ENCODE measurements at places on chromosomes 3 and 15.

DNA sequence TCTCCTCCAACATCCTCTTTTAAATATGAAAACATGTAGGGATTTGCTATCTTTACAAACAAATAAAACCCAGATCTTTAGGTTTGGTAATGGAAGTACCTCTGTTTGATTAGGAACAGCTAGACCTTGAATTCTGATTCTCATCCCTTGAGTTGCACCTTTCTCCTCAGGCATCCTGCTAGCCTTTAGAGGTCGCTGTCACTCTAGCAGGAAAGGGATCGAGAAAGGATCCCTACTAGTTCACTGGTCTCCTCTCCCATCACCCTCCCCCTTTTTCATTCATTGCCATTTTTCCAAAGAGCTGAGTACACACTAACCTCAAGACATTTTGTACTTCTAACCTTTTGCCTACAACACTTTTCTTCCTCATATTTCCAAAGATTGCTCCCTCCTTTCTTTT is 569.8 kb downstream of the RBMS3 start:
- DNase-seq: no peak

DNA sequence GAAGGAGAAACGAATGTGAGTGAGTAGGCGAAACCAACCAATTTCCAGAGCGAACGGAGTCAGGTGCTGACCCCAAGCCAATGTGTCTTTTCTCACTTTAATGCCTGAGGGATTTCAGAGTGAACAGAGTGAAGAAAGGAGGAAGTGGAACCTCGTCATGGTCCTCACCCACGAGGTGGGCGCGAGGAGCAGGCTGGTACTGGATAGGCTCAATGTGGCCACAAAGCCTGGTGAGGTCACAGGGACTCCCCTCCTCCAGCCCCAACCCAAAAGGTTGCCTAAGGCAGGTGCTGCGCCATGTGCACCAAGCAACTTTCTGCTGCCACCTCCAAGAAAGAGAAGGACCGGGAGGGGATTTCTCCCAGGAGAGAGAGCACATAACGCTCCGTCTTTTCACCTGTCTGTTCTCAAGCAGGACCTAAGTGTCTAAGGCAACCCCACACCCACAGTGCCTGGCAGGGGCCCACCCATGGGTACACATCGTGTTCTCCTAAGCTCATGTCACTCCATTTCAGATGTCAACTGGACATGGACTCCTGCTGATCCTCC is 3.8 kb downstream of the NRROS start:
- DNase-seq: peak; percentile 27

GRCh38 chr3:107542665-107543064 is 19.9 kb downstream of the BBX start:
- DNase-seq: no peak

- DNase-seq: no peak
These were observed 65.9 kb downstream of the RPL22L1 start for GRCh38 chr3:170804078-170804477.

DNA sequence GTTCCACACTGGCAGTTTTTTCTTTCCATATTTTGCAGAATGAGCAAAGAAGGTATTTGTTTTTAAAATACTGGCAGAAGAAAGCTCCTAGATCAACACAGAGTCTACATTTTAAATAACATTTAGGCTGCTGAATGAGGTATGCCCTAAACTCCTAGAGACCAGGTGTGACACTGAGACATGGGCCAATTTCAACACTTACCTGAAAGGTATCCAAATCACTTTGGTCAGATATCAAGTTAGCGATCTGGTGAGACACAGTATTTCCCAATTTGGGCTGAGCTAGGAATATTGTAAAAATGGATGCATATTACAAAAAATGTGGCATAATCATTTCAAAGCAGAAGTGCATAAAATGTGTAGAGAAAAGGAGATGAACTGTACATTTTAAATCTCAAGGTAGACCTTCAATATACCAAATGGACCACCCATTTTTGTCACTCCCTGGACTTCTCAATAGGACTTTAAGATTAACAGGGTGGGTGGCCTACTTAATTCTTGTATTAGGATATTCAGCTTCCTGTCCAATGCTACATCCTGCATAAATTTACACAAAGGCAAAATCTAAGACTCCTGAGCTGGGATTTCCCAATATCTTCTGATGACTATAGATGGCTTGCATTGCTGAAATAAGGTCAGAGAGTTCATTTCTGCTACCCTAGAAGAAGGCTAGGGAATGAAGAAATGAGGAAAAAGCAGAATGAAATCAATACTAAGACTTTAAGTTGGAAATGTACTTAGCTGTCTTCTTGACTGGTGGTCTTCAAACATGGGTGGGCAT is 487.8 kb downstream of the FOXP1 start:
- no peak for DNase-seq

DNA sequence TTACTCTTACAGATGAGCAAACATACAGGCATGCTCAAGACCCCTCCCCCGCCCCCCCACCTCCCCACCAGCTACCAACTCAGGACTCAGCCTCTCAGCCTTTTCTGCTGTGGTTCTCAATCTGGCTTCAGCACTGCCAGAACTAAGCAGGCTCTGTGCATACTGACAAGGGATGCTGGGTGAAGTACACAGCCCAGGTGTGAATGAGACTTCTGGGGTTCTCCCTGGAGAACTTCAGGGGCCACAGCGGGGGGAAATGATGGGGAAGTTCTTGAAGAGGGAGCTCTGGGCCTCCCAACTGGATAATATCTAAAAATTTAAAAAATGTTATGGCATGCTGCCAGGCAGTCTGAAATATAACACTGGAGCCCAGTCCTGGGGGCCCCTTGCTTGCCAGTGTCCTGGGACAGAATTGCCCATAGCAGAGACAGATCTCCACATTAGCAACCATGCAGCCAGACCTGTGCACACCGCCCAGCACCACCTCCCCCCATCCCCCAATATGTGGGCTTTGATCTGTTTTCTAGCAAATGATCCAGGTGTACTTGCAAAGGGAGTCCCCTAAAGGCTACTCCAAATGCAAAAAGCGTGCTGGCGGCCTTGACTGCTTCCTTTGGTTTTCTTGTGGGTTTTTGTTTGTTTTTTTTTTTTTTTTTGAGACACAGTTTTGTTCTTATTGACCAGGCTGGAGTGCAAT is 41.4 kb downstream of the PGPEP1L start:
- no peak for DNase-seq

GRCh38 chr3:129131465-129132088 is 10.0 kb upstream of the RAB43 start:
- DNase-seq: no peak

DNA sequence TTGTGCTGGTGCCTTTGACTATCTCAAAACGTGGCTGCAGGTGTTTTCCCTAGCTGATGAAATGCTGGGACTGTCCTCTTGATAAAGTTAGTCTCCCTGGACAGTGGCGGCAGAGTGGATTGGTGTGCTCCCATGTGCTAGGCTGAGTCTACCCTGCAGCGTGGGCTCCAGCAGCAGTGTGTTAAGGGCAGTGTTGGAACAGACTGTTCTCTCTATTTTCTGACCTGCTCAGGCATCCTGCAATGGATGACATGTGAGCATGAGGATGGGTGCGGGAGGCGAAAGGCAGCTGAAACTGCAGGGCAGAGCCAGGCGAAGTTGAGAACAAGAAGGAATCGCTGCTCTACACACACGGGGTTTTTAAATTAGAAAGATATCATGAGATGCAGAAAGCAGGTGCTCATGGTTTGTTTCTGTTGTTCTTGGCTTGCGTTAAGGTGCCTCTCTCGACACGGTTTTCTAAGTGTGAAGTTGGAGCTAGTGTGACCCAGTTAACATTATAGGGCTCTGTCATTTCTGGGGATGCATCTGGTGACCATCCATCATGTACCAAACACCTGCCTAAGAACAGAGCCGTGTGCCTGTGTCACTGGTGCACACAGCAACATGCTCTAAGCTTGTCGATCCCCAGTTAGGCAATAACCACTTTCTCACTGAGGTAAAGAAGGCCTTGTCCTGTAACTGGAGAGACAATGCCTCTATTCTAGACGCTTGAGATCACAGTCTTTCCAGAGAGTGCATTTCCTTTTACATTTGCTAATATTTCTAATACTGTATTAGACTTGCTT is 44.3 kb downstream of the SLCO3A1 start:
- DNase-seq: no peak

GRCh38 chr15:96117270-96117669 is 213.2 kb upstream of the NR2F2 start:
- no peak for DNase-seq

- DNase-seq: no peak
These were observed 45.9 kb downstream of the ADAM10 start for GRCh38 chr15:58703610-58704009.

DNA sequence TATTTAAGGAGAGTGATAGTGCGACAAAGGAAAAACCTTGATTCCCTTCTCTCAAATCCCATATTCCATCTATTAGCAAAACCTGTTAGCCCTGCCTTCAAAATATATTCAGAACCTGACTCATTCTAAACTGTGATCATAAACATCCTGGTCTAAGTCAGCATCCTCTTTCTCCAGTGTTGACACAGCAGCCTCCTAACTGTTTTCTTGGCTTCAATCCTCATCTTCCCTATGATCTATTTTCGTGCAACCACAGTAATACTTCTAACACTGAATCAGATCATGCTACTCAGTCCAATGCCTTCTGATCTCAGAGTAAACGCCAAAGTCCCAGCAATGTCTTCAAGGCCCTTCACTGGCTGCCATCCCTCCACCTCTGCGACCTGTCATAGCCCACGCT is 785.1 kb downstream of the EDEM1 start:
- DNase-seq: no peak

- no peak for DNase-seq
These were observed 580 bp upstream of the FXR1 start for GRCh38 chr3:180911876-180912303.

- no peak for DNase-seq
These were observed 1021.0 kb downstream of the EPHA3 start for GRCh38 chr3:90128391-90128790.

DNA sequence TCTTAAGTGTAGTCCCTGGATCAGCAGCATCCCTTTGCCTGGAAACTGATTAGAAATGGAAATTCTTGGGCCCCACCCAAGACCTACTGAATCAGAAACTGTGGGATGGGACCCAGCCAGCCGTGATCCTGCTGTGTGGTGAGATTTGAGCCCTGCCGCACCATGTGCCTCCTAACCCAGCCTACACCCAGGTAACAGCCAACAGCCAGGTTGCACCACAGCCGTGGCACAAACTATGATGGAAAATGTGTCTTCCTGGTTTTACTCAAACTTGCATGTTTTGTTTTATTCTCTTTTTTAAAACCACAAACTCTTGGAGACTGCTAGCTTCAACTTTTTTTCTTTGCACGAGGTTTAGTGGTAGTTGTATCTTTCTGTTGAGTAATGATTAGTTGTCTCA is 2.6 kb downstream of the LIMD1 start:
- DNase-seq: no peak

- DNase-seq: no peak
These were observed 489.7 kb downstream of the CNTN3 start for GRCh38 chr3:74124782-74125181.

DNA sequence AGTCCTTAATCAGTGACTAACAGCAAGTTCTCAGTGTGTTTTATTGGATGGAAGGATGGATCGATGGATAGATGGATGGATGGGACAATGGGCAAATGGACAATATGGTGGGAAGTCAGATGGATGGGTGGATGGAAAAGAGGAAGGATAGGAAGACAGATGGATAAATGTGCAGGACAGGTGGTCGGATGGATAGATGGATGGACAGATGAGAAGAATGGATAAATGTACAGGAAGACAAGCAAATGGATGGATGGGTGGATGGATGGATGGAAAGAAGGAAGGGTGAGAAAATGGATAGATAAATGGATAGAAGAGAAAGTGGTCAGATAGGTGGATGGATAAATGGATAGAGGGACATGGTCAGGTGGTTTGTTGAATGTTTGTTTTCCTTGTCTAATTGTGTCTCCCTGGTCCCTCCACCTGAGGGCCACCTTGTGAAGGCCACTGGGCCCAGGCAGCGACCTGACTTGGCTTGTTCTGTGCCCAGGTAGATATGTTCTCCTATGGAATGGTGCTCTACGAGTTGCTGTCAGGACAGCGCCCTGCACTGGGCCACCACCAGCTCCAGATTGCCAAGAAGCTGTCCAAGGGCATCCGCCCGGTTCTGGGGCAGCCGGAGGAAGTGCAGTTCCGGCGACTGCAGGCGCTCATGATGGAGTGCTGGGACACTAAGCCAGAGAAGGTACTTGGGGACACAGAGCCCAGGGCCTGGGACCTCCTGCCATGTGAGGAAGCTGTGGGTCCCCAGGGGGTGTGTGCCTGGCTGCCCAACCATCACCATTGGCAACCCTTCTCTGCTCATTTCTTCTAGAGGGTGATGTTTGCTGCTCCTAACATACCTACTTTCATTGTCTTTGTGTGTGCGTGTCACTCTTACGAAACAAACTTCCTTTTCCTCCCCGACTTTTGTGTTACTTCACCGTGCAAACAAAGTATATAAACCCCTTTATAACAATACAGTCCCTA is 137.5 kb downstream of the LRRK1 start:
- peak; percentile 10 for DNase-seq

- no peak for DNase-seq
These were observed 35.8 kb downstream of the MYO9A start for GRCh38 chr15:72082176-72082575.

GRCh38 chr3:194689493-194689944 is 3.8 kb downstream of the FAM43A start:
- no peak for DNase-seq

DNA sequence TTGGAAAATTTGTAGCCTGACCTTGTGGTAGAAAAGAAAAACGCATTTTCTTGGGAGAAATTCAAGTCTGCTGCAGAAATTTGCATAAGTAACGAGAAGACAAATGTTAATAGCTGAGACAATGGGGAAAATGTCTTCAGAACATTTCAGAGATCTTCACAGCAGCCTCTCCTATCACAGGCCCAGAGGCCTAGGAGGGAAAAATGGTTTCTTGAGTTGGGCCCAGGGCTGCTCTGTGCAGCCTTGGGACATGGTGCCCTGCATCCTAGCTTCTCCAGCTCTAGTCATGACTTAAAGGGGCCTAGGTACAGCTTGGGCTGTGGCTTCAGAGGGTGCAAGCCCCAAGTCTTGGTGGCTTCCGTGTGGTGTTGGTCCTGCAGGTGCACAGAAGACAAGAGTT is 104.2 kb downstream of the ZNF621 start:
- DNase-seq: no peak

DNA sequence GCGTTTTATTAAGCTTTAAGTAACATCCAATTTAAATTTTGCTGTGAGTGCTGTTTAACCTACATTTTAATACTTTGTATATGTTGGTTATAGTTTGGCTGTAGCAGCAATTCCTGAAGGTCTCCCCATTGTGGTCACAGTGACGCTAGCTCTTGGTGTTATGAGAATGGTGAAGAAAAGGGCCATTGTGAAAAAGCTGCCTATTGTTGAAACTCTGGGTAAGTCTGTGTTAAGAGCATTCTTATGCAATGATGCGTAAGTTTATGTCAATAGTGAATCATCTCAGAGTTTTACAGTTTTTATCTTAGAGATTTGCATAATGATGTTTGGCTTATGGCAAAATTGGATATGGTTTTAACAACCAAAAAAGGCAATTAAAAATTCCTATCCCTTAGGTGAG is 62.7 kb downstream of the ASTE1 start:
- DNase-seq: no peak

DNA sequence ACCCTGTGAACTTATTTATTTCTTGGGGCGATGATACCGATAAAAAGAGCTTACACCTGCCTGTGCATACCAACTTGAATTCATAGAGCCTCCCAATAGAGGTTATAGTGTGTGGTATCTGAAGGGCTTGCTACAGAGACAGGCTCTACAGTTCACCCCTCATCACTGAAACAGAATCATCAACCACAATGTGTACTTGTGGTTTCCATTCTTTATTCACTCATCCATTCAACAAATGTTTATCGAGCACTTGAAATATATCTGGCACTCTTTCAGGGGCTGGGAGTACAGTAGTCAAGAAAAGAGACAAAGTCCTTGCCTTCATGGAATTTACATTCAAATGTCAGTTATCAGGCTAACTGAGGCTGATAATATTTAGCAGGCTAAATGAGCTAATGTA is 134.4 kb upstream of the SKOR1 start:
- DNase-seq: no peak

All from head of caudate nucleus (tissue), 42 donors.